ENCODE measurements at places on chromosomes 6 and 20.

GRCh38 chr20:43322851-43323250, 133.1 kb upstream of the PTPRT start:
- no peak for DNase-seq

DNA sequence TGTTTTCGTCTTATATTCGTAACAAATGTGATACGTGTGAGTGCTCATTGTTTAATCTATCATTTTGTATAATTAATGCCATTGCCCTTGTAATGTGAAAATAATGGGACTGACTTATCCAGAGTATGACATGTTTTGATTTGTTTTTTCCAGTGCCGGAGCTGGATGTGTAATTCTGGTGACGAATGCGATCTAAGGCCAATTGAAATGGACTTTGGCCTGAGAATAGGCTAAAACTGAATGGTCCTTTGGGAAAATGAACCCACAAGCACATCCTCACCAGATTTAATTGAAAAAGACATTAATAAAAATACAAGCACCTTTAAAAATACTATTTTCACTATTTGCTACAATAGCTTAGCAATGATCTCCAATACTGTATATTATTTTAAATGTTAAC, 6.7 kb upstream of the TAAR5 start:
- no peak for DNase-seq

DNA sequence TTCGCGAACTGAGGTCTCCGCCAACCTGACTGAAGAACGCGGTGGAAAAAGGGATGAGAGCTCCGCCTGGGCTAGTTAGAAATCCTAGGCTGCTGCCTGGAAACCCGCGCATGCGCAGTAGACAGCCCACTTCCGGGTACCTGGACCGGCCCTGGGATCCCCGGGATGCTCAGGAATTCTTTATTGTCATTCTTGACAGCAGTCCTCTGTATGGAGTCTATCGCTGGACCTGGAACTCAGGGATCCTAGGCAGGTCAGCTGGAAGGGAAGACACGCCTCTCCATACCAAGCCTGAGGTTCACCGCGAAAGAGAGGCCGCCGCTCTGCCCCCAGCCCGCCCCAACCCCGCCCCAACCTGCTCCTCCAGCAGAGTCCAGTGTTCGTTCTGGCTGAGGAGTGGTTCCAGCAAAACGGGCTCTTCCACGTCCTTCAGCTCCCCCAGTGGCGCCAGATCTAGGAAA, 1379.2 kb upstream of the DEFB115 start:
- no peak for DNase-seq

DNA sequence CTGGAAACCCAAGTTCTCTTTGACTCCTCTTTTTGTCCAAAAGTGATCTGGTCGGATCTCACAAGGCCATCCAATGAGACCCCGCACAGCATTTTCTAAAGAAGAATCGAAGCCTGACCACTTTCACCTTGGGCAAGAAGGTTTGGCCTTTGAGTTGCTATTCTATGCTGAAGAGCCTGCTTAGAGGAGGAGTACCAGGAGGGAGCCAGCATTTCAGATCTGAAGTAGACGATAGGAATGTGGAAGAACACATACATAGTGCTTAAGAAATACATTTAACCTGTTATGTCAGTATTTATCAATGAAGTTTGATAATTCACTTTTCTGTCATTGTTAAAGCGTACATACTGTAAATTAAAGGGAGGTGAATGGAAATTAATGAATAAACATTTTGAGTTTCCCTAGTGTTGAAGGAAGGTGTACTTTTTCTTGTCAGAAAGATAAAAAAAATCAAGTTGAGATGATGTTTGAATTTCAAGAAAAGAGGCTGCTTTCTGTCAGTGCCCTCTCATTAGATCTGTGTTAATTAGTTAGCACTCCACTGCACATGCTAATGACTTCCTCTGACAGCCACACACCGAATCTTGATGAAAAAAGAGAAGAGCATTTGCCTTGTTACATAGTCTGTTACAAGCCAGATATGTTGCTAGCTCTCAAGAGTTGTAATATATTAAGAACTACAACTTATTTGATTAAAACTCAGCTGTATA, 10.9 kb upstream of the TDRD6 start:
- no peak for DNase-seq

GRCh38 chr20:19761326-19761725, 3.3 kb downstream of the RIN2 start:
- DNase-seq, result no peak

DNA sequence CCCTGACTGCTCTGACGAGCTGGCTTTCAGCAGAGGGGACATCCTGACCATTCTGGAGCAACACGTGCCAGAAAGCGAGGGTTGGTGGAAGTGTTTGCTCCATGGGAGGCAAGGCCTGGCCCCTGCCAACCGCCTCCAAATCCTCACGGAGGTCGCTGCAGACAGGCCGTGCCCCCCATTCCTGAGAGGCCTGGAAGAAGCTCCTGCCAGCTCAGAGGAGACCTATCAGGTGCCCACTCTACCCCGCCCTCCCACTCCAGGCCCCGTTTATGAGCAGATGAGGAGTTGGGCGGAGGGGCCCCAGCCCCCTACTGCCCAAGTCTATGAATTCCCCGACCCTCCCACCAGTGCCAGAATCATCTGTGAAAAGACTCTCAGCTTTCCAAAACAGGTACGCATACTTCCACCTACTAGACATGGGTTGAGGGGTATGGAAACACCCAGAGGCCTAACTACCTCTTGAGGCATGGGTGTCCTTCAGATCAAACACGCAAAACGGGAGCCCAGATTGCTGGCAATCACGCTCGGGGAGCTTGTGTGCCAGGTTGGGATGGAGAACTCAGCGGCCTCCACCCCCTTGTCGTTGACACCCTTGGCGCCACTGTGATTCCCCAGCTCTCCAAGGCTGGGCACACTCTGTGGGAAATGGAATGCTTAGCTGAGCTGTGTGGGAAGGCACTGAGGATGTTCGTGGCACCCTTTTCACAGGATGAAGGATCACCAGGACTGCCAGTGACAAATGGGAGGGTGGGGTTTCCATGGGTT, 25.3 kb downstream of the CASS4 start:
- DNase-seq, result no peak

- DNase-seq, result no peak
These were observed 523 bp downstream of the TMEM30A start for GRCh38 chr6:75283907-75284631.

- DNase-seq, result peak; percentile 72
These were observed 9.8 kb upstream of the MAPK13 start for GRCh38 chr6:36120539-36120938.

GRCh38 chr6:82182756-82183155, 64.8 kb downstream of the IBTK start:
- DNase-seq, result no peak

DNA sequence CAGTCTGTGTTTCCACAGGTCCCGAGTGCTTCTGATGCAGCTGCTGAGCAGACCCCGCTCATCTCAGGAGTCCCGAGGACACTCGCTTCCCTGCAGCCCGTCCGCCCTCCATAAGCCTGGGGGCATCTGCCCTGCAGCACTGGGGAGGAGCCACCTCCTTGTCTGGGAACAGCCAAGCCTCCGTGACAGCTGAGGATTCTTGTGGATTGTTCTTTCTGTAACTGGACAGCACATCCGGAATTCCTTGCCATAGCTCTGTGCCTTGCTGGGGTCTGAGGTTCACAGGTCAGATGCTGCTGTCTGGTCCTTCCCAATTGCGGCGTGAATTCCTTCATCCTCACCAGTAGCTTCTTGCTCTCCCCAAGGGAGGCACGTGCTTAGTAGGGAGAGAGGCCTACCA, 38.4 kb upstream of the FNDC1 start:
- DNase-seq, result no peak

- DNase-seq, result no peak
These were observed 16.1 kb upstream of the SIRPB2 start for GRCh38 chr20:1507276-1507675.

GRCh38 chr6:53659458-53659857, 6.1 kb downstream of the KLHL31 start:
- DNase-seq, result no peak

- DNase-seq, result no peak
These were observed 705.7 kb upstream of the SLC35B3 start for GRCh38 chr6:9140951-9141460.

- DNase-seq, result no peak
These were observed 35.9 kb downstream of the PHACTR3 start for GRCh38 chr20:59640267-59640666.

GRCh38 chr6:169571123-169571962, 130.5 kb downstream of the WDR27 start:
- no peak for DNase-seq

DNA sequence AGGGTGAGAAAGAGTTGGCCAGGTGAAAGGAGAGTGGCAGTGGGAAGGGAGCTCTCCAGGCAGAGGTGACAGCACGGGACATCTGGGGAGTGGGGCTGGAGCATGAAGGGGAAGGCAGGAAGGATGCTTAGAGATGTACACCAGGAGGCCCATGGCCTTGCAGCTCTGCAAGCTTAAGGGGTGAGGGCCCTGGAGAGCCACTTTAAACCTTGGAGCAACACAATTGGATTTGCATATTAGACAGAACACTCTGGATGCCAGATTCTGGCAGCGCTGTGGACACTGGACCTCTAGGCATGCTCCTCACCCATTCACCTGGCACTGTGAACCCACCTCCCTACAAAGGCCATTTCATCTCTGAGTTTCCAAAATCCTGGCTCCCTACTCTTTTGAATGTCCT, 3.7 kb upstream of the CD40 start:
- no peak for DNase-seq

DNA sequence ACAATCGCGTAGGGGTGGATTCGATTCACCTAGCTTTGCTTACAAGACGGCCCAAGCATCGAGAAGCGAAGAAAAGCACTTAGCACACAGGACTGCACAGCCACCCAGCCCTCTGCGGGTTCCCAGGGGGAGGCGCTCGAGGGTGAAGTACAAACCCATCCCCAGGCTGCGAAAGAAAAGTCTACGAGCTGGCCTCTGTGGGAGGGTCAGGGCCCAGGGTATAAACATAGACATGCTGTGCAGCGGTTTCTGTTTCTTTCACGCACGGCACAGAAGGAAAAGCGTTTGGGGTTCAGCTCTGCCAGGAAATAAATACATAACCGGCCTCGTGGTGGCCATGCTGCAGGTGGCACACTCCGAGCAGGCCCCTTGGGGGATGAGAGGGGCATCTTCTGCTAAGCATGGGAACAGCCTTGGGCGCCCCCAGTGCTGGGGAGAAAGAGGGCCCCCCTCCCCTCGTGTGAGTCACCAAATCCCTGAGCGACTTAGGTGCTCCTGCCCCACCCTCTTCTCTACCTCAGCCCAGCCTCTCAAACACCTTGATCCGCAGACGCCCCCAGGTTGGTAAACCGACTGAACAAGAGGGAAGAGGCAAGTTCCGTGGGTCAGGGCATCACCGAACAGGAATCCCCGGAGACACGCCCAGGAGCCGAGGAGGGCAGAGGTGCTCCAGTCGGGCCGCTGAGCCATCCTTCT, 91.6 kb upstream of the RIPOR2 start:
- DNase-seq, result no peak

GRCh38 chr6:20805021-20805420, 270.8 kb downstream of the CDKAL1 start:
- no peak for DNase-seq

DNA sequence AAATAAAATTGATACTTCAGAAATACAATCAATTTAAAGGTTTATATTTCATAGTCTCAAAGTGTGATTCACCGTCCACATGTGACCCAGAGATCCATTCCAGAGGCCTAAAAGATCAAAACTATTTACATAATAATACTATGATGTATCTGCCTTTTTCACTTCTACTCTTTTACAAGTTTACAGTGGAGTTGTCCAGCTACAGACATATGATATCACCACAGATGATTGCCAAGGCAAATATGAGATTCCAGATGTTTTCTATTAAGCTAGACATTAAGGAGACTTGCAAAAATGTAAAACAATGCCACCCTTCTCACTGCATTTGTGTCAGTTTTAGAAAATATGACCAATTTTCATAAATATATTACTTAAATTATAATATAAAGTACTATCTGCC, 443.7 kb downstream of the GJA1 start:
- DNase-seq, result no peak

DNA sequence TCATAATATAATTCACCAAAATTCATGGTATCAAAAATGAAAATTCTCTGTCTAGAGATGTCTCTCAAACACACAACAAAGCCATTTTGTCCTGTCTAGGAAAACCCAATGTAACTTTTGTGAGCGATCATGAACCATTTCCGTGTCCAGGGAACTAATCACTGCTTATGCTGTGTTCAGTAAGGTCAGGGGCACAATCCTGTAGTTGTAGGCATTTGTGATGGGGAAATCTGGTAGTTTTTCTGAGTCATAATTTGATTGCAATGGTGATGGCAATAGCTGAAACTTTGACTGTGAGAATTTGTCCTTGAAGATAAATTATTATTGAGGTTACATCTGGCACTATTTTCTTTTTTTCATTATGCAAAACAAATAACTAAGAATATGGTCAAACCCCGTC, 21.0 kb upstream of the GCLC start:
- no peak for DNase-seq

DNA sequence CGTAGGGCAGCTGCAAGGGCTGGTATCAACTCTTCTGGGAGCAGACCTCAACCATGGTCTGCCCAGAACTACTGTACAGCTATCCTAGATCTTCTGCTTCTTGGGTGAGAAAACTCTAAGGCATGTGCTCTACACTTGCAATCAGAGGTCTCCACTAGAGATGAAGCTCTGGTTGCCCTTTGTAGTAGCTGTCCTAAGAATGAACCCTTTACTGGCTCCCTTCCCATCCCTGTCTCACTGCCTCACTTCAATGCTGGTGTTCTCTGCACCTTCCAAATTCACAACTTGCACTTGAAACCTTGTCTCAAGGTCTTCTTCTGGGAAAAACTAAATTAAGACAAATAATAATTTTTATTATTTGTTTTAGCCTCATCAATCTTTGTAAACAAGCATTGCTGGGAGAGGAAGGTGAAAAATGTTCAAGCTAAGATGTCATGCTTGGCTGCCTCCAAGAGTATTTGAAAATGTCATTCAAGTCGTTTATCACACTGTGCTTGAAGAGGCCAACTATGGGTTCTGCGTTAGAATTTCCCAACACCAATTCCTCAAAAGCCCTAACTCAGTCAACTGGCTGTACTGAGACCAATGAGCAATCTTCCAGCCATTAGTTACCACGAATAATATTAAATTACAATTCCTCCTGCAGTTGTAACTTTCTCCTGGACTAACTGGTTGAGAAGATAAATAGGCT, 255.7 kb upstream of the PRND start:
- DNase-seq, result no peak

- no peak for DNase-seq
These were observed 288.8 kb upstream of the SASH1 start for GRCh38 chr6:148053796-148054195.

DNA sequence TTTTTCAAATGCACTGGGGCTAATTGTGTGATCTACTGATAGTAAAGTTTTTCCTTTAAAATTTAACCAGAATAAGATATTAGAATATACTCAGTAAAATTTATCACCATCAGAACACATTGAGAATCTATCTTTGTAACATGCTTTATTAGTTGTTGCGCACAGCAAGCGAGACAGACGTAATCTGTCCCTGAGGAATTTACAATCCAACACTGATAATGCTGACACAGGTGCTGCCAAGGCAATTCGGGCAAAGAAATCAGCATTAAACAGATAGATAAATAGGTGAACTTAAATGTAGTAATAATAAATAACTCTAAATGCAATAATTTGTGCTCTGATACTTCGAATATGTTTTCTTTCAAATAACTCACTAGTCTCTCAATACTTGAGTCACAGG, 607.2 kb downstream of the HTR1B start:
- no peak for DNase-seq

All from Jurkat, Clone E6-1 (cell line).